Mammary epithelial cell (primary cell): ENCODE measurements at places on chromosomes 3 and 15.

DNA sequence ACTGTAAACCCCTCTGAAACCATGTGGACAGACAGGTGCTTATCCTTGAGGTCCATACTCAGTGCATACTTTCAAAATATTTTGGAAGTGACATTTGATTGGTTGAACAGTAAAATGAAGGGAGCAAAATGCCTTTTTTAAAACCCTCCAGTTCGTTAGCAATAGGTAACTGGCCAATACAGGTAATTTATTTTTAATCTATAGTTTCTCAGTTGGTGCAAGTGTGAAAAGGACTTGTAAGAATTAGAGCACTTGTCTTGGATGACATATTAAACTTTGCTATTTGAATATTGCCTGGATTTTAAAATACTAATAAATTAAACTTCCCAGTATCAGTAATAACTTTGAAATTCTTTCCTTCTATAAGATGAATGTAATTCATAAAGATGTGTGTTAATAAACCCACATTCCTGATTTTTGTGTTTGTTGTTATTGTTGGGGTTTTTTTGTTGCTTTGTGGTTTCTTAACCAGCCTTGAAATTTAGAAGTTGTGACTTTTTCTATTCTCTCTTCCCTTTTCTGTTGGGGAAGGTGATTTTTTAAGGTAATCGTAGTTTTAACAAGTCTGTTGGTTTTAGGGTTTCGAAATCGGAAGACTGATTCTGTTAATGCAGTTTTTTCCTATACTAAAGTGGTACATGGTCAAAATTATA, 90.0 kb downstream of the STT3B start:
- no peak for DNase-seq

DNA sequence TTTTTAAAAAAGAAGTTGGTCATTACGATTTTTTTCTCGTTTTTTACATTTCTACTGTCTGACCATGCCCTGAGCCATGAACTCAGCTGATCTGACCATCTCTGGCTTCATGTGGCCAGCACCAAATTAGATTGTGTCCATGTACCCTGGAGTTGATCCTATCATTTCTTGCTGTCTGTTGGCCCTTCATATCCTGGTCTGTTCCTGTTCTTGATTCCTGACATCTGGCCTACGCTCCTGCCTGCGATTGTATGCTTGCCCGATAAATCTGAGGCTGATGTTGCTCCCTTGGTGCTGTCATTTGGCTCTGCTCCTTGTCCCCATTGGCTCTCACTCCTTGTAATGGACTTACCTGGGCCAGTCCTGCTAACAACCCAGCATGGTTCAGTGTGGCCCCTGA, 89.8 kb upstream of the IGSF10 start:
- DNase-seq, result no peak

DNA sequence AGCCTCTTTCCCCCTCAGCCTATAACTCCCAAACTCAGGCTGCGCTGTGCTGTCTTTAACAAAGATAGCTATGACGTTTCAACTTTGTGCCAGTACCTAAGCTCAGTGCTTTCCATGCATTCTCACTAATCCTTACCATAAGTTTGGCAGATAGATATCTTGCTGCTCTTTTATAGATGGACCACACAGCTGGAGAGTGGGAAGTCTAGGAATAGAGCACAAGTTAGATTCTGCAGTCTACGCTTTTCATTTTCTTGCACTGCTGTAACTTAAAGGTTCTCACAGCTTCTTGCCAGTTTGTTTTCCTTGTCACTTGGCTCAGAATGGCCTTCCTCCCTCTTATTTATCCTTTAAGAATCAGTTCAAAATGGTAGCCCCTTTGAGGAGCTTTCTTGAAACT, 468.8 kb downstream of the CNTN4 start:
- no peak for DNase-seq

- DNase-seq, result no peak
Observed at GRCh38 chr15:84985158-84985557, 3.5 kb downstream of the PDE8A start.

- DNase-seq, result no peak
Observed at GRCh38 chr3:157746391-157746790, 243.2 kb upstream of the VEPH1 start.

DNA sequence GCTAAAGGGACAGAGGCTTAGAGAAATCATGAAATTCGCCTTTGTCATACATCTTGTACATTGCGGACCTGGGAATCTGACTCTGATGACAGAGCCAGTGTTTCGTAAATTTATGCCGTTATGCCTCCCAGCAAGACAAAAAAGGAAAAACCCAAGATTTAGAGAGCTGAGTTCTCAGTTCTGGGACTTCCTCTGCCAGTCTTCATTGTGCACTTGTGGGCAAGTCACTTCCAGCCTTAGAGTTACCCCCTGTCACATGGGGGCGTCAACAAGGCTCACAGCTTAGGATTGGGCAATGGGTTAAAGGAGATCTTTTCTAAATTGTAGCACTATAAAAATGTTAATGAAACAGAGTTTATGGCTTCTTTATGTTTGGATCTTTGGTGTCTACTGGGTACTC, 41.9 kb upstream of the MITF start:
- DNase-seq, result no peak

- no peak for DNase-seq
Observed at GRCh38 chr3:61108247-61109019, 142.8 kb downstream of the FHIT start.

DNA sequence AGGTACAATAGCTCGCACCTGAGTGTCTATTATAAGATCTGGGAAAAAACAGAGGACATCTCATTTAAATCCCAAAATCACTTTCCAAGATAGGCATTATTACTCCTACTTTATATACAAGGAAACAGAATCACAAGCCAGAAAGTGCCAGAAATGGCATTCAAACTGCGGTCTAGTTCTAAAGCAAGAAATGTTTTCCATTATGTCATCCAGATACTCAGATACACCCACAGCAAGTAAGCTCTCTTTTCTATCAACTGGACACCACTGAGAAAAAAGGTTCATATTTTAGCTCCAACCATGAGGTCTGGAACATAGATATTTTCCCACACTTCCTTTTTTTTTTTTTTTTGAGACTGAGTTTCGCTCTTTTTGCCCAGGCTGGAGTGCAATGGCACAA, 8.1 kb downstream of the SLC33A1 start:
- DNase-seq, result no peak

GRCh38 chr3:138646513-138646912, 37.9 kb downstream of the FAIM start:
- DNase-seq, result no peak
